Stimulated activated CD4-positive, alpha-beta T cell treated with anti-CD3 and anti-CD28 coated beads, Interleukin-4, amount 100 ng/mL, for 4 hours (primary cell): ENCODE measurements at places on chromosomes 1 and 21.

DNA sequence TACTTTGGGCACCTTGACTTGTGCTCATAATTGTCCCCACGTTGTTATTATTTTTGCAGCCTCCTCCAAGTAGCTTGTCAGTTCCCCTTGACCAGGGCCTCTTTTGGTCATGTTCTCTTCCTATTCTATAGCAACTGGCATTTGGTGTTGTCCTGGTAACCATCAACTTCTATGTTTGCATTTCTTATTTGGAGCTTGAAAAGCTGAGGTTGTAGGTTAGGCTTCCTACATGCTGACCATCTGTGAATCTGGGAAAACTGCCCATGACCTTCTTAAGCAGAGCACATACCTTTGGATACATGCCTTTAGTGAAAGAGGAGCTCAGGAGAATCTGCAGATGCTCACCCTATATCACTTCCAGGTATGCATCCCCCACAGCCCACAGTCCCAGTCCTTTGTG, 160.8 kb downstream of the HHAT start:
- DNase-seq, result no peak

DNA sequence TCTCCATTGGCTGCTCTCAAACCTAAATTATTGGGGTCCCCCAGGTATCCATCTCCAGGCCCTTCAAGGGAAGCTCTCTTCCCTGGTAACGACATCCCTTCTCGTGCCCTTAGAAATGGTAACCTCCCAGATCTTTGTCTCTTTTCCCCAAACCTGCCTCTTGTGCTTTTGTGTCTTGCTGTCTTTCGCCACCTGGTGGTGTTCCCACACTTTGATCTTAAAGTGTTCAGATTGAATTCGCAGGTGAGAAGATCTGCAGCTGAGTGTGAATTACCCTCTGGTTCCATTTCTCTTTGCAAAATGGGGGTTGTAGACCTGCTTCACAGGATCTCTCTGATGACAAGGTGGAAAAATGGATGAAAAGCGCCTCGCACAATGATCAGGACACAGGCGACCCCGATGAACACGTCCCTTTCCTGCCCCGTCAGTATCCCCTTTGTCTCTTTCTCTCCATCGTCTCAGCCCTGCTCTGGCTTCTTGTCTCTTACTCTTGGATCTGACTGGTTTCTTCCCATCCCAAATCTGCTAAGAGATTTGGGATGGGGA, 53.1 kb downstream of the DOP1B start:
- DNase-seq, result peak; percentile 7

GRCh38 chr1:150820730-150821512, 12.9 kb upstream of the CTSK start:
- no peak for DNase-seq

DNA sequence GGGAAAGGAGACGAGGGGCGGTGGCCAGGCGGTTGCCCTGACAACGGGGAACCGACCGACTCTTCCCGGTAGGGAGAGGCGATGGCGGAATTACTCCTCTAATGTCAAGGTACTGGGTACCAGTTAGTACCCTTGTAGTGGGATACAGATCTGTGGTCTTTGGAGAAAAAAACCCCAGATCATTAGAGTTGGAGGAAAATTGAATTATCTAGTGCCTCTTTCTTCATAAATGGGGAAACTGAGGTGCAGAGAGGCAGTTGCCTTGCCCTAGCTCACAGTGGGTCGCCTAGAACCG, 545 bp upstream of the PEF1 start:
- DNase-seq, result no peak

DNA sequence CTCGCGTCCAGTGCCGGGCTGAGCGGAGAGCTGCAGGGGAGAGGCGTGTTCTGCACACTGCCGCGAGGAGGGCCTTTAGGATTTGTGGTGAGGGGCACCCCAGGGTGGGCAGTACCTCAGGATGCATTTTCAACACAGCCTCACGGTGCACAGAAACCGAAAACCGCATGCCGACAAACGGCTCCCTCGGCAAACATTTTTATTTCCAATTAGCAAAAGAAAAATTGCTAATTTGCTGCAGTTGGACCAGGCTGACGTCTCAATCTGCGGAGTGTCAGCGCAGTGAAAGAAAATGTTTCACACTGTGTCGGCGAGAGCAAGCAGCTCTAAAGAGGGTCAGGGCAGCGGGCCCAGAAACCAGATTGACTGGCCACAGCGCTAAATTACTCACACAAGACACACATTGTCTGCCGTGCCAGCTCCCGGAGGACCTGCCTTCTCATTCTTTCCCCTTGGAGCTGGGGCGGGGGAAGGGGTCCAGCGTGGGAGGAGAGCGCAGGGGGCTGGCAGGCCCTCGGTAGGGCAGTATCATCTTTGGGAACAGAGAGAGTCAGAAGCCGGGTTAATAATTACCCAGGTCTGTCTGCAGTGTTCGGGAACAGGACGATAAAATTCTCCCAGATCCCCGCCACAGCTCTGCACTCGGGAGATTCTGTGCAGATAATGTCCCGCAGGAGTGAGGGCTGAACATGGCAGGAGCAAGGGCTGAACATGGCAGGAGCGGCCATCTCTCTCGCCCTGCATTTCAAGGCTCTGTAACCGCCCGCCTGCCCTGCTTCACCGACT, 150.2 kb downstream of the PRDM16 start:
- DNase-seq, result no peak

DNA sequence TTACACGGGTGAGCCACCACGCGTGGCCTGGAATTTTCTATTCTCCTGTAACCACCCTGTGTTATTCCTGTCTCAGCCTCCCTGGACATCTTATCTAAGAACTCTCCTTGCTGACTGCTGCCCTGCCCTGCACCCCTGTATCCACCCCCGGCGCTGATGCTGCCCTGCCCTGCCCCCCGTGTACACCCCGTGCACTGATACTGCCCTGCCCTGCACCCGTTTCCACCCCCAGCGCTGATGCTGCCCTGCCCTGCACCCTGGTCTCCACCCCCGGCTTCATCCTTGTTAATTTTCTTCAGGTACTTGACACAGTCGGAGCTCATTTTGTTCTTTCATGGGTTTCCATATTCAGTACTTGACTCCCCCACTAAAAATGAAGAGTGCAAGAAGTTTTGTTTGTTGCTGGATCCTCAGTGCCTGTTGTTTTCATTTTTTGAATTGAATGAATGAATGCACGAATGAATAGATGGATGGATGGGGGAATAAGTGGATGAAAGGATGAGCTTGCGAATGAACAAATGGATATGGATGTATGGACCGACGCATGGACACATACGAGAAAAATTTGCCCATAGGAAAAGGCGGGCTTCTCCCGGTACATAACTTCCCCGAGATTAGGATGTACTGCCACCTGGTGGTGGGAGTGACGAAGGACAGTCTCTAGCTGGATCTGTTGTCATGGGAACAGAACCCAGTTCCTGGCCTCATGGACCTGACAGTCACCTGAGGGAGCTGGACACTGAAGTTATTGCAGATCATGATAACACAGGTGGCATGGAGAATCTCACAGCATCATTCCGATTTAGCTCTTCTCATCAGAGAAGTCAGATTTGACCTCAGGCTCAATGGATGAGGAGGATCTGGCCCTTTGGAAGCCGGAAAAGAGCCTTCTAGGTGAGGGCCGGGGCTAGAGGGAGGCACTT, 14.9 kb downstream of the AADACL4 start:
- DNase-seq, result peak; percentile 56

DNA sequence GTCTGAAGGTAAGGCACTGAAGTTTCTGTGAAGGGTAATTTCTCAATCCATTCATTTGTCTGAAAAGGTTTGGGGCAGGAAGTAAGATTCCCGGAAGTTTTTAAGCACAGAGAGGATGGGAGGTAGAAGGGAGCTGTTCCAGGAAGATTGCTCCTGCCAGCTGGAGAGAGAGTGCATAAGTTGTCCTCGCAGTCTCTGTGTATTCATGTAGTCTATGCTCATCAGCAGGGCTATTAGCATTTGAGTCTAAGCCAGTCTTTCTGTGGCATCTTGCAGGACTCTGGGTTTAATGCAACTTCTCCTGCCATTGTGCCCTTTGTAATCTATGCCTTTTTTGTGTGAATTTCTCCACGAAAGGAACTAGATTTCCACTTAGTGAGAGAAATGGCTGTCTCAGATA, 140.8 kb upstream of the FGGY start:
- no peak for DNase-seq

DNA sequence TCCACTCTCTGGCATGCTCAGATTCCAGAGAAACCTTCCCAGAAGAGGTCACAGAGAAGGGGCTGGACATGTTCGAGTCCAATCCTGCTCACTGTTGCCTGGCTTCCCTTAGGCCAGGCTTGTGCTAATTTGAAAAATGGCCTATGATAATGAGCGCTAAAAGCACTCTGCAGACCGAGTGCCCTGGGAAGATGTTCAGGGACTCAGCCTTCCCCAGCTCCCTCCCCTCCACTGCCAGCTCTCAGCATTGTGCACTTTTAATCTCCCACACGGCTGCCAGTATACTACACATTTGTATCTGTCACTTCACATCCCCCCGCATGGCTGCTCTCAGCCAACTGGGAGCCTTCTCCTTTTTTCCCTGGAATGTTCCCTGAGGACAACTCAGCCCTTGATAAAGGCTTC, 24.1 kb downstream of the FAM163A start:
- DNase-seq, result no peak

GRCh38 chr1:225044258-225044657, 114.8 kb downstream of the DNAH14 start:
- DNase-seq, result no peak

- DNase-seq, result no peak
These were observed 953.2 kb downstream of the BRINP3 start for GRCh38 chr1:189524501-189524900.

DNA sequence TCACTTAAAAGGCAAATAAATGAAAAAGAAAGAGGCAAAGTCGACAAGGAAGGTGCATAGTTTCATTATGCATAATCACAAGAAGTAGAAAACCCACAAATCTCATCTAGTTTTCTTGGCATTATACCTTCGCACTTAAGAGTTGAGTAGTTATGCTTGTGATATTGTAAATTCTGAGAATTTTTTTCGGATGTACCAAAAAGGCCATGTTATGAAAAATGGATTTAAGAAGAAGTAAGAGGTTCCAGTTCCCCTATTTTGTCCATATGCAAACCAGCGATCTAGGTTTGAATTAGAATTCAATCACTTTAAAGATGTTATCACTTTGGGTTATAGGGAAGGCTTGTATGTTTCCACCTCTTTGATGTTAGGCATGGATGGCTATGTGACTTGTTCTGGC, 7.9 kb upstream of the ERICH3 start:
- DNase-seq, result no peak

GRCh38 chr1:29469457-29469856, 233.1 kb downstream of the PTPRU start:
- DNase-seq, result no peak

DNA sequence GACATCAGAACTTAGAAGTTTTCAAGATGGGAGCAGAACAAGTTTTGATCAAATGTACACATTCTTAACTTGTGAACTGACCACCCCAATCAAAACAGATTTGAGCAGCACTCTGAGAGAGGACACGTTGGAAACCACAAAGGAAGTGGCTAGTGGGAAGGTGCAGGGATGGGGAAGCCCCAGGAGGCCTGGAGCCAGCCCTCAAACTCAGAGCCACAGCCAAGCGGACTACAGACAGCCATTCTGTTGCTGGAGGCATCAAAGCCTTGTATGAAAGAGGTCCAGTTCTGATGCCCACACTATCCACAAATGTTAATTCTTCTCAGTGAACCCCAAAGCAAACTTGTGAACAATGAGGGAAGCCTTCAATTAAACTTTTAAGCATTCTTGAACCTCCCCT, 143.6 kb upstream of the RAB4A start:
- DNase-seq, result no peak

DNA sequence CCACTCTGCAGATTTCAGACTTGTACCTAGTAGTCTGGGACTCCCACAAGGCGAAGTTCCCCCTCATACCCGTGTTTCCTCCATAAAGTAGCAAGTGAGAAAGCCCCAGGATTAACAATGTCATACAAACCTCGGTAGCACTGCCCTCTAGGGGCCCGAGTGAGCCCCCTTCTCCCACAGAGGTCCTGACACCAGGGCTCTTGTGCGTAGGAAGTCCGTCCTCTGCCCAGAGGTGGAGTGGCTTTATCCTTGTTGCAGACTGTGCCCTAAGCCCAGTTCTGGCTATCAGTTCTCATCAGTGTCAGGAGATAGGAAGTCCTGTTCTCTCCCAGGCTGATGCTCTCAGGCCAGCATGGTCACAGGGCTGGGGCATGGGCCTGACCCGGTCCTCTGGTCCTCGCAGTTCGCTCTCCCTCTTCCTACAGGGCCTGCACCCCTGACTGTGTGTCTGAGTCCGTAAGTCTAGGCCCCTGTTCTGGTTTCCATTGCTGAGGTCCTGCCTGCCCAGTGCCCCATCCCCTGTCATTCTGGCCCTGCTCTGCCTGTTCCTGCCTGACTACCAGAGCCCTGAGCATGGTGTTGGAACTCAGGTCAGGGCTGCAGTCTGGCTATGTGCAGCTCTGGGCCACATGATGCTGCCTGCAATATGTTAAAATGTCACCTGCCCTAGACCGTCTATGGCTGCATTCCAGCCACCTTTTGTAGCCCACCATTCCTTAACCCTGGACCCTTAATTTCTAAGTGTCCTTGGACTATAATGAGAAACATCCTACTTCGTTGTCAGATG, 285.6 kb downstream of the ASTN1 start:
- no peak for DNase-seq

DNA sequence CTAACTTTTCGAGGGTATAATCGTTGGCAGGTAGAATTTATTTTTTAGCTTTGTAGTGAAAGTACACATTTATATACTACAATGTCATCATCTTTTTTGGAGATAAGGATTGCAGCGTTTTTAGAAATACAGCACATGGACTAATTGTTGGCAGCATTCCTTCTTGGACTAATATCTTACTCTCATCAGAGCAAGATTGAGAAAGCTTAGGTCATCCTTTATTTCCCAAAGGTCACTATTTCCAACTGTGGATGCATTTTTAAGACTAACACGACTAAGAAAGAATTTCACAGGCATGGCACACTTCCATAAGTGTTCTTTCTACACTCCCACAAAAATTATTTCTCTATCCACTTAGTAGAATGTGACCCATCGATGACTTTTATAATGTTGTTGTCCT, 732.3 kb downstream of the NCAM2 start:
- DNase-seq, result no peak

DNA sequence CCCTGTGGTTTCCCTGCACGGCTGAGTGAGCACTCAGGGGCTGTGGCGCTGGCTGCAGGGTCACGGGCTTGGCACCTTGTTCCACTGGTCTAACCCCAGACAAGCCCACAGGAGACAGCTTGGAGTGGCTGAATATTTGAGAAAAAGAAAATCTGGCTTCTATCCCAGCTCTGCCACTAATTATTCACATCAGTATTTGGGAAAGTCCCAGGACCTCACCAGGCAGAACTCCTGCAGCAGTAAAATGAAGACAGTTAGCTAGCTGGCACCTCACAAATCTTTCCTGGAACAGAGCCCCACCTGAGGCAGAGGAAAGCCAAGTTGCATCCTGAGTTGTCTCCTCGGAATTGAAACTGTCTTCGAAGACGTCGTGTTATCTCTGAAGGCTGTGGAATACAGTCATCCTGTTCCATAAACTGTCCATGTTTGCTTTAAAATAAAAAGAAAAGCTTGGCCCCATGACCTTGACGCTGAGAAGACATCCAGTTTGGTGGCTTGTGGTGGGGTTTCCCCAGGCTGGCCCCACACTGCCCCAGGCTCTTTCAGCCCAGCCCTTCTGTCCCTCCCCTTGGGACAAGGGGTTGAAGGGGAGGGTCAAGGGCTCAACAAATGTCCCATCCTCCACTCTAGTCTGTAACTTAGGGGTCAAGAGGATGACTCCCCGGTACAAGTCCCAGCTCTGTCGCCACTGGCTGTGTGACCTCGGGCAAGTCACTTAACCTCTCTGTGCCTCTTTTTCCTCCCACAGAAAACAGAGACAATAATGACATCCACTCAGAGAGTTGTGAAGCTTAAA, 93.8 kb upstream of the TMPRSS2 start:
- DNase-seq, result no peak
